Left kidney (tissue), 8 donors: ENCODE measurements at places on chromosomes 1 and 21. TPM values are rescaled to one million over a fixed set of nuclear protein-coding genes. Genes with fewer than 3 reads are reported as not detected.
A peak's percentile ranks its signal among the peaks of the same experiment; 100 is the strongest.

HSPA6 gene
- 0.35 TPM for polyA plus RNA-seq

SYPL2 gene
- 13.4 TPM for polyA plus RNA-seq

VSIG8 gene
- 0.17 TPM for polyA plus RNA-seq

LINGO4 gene
- polyA plus RNA-seq, result not detected

PER3 gene
- polyA plus RNA-seq, result 18.9 TPM

TIE1 gene
- 47.3 TPM for polyA plus RNA-seq

CRP gene
- polyA plus RNA-seq, result not detected

RASAL2 gene
- 22.1 TPM for polyA plus RNA-seq

E2F2 gene
- polyA plus RNA-seq, result 5.9 TPM

DNA sequence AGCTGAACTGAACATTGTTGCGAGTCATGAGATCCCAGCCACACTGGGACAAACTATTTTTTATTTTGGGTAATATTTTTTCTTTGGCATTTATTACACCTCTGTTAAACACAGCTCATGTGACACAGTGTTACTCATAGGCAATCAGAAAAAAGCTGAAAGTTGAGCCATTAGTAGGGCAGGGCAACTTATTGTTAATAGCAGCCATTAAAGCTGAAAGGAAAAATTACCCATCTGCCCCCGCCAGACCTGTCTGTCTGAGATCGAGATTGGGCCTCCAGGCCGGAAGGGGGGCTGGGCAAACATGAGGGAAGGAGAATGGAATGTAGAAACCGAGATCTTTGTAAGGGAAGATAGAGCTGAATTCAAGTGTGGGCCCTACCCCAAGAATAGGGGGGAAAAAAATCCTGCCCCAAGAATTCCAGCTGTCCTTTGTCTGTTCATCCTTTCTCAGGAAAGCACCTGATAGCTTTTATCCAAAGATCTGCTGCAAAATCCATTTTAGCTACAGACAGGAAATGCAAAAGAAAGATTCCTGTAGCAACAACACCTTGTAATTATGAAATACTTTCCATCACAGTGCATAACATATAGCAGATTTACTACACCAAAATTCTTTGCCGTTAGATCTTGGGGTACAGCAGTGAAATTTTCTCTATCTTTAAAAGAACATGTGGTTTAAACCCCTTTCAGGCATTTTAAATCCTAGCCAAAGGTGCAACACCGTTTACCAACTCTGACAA, 212.8 kb downstream of the PBX1 start:
- DNase-seq, result peak; percentile 64

GRCh38 chr1:33155877-33156538, 25.8 kb downstream of the TRIM62 start:
- no peak for DNase-seq

DNA sequence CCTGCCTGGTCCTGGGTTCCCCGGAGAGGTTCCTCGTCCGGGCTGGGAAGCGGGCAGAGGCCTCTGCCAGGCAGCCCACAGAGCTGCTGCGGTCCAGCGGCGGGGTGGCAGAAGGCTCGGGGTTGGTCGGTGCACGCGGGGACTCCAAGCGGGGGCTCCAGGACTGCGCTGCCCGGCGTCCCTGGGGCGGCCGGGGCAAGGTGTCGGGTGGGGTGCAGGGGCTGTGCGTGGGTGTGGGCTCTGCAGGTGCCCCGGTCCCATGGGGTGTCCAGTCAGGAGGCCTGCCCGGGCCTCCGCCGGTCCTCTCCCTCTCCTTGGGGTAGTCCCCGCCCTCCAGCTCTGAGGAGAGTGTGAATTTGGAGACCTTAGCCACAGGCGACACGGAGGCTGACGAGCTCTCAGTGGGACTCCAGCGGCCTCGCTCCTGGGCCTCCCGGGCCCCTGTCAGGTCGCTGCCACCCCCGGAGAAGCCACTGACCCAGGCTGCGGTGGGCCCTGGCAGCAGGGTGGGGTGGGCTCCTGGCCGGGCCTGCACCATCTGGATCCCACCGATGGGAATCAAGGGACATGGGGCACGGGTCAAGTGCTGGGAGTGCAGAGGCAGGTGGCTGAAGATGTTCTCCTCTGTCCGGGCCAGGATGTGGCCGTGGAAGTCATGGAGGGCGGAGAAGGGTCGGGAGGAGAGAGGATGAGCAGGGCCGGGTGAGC, 26.2 kb upstream of the EDN2 start:
- DNase-seq, result no peak

- DNase-seq, result no peak
Measured at GRCh38 chr1:23122796-23123195, 45.9 kb downstream of the LUZP1 start.

- DNase-seq, result no peak
Measured at GRCh38 chr1:212470059-212470458, 37.3 kb downstream of the NENF start.

- no peak for DNase-seq
Measured at GRCh38 chr1:3468236-3469103, 14.0 kb downstream of the ARHGEF16 start.

DNA sequence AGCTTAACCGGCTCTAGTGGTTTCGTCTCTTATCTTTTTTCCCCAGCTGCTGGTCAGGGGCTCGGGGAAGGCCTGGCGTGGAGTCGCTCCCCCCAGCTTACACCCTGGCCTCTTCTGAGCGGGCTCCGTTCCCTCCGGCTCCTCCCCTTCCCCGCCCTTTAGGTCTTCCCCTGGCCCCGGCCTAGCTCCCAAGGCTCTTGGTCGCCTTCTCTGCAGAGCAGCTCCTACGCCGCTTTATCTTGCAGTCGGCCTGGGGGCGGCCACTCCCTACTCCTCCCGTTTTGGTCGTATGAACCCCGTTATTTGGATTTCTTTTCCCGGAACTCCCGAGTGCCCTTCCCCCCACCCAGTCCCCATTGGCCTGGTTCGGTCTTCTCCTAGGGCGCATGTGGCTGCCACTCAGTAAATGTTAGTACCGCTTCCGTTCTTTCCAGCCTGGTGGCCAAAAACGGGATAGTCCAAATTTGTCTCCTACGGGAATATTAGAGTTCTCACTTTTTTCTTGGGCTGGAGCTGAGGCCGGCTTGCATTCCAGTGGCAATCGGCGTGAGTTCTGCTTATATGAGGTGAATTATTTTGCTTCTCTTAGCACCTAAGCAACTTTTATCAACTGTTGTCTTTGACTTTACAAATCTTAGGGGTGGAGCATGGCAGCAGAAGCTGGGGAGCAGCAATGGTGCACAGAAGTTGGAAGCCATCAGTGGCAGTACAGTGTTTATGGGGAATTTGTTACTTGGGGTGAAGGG, 467 bp downstream of the THRAP3 start:
- DNase-seq, result peak; percentile 78

DNA sequence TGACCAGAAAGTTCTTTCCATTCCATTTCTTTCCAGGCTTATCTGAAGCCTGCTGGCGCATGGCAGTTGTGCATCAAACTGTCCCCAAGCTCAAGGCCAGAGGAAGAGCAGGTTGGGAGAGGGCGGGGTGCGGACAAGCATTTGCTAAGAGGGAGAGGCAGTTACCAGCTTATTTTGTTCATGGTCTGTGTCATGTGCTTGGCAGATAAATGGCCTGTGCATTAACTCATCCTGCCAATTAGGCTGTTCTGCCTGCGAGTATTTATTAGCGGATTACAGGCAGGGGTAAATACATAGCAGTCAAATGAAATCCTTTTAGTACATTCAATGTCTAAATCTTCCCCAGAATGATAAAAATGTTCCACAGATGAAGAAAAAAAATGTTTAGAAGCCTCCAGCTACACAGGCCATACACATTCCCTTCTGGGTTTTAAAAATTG, 48.9 kb upstream of the B3GALNT2 start:
- DNase-seq, result no peak

DNA sequence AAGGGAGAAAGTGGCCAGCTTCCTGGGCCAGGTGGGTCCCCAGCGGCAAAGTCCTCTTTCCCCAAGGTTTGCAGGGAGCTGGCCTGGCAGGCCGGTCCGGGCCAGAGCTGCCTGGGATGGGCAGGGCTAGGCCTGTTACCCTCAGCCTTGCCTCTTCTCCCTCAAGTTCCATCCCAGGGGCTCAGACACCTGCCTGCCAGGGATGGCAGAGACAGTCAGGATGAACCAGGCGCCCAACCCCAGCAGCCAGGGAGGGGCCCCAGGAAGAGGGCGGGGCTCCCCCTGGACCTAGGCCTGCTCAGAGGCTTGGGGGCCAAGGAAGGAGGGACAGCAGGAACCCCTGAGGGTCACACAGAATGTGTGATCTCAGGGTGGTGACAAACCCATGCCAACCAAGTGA, 120.6 kb downstream of the CASZ1 start:
- no peak for DNase-seq

DNA sequence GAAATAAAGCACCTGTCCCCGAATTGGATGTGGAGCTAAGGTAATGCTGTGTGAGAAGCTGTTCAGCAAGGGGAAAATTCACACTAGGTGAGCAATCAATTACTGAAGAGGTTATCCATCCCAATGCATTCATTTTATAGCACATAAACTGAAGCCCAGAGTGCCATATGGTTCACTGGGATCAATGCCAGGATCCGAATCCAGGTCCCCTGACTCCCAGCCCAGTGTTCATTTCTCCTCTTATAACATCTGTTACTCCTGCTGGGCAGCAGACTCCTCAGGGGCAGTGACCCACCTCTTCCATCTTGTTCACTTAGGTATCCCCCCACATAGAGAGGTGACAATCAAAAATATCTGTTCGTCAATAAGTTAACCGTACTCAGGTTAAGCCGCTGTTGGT, 13.2 kb upstream of the SEC16B start:
- no peak for DNase-seq

GRCh38 chr1:32274646-32275340, 17.1 kb upstream of the HDAC1 start:
- DNase-seq, result no peak

- no peak for DNase-seq
Measured at GRCh38 chr1:117000142-117000541, 1.4 kb upstream of the CD101 start.

- DNase-seq, result no peak
Measured at GRCh38 chr21:18498431-18498830, 94.8 kb upstream of the TMPRSS15 start.

- DNase-seq, result no peak
Measured at GRCh38 chr1:181369416-181369815, 113.9 kb upstream of the CACNA1E start.

DNA sequence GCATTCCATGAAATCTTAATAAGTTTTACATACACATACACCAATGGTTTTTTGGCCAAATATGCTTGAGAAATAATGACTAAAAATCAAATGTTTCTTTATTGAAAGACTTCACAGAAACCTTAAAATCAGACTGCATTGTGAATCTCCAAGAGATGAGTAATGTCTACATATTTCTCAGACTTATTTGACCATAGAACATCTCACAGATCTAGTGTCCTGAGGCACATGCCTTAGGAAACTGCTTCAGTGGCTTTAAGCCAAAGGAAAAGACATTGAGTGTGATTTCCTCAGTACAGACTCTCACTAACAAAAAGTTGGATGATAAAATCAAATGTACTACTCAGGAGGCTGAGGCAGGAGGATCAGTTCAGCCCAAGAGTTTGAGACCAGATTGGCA, 6.2 kb upstream of the C1orf105 start:
- no peak for DNase-seq

DNA sequence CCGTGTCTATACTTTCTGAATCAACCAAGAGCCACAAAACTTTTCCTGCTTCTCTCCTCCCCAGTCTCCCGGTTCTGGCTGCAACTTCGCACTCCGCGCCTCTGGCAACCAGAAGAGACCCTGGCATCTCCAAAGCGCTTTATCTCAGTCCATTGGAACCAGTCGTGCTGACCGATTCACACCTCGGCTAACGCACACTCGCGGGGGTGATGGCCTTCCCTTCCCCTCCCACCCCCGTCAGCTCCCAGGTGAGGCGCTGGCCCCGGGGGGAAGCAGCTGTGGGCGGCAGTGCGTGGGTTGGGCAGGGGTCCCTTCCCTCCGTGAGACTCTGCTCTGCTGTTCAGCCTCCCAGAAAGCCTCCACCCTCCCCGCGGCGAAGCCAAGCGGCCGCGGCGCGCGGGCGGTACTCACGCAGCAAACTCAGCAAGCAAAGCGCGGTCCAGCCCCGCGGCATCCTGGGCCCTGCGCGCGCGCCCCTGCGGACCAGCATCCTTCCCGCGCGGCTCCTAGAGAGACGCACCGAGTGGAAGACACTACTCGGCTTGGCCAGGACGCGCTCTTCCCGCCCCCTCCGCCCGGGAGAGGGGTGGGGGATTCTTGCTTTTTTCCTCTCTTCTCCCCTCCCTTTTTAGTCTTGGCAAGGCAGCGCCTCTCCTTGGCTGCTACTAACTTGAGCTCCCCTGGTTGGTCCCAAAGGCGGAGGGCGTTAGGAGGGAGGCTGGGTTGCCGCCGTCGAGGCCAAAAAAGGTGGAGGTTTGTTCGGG, at the start of gene CD34:
Gene CD34 (minus strand): TSS at position 535 of the 764 bp plus-strand sequence. CDS start 45 bp downstream, at position 490.
- DNase-seq, result no peak

- DNase-seq, result no peak
Measured at GRCh38 chr1:81873946-81874345, 73.2 kb downstream of the ADGRL2 start.

DNA sequence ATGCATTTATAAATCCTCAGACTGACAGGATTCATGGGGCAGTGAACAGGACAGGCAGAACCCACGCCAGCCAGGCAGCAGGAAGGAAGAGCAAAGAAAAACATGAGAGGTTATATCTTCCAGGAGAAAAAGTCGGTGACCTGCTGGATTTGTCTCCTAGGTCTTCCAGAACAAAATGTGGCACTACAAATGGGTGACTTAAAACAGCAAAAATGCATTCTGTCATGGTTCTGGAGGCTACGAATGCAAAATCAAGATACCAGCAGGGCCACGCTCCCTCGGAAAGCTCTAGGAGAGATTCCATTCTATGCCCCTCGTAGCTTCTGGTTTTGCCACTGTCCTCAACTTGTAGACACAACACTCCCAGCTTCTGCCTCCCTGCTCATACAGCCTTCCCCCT, 63.4 kb downstream of the PSMG1 start:
- DNase-seq, result no peak

GRCh38 chr1:89929467-89930063, 65.3 kb upstream of the ZNF326 start:
- DNase-seq, result no peak

DNA sequence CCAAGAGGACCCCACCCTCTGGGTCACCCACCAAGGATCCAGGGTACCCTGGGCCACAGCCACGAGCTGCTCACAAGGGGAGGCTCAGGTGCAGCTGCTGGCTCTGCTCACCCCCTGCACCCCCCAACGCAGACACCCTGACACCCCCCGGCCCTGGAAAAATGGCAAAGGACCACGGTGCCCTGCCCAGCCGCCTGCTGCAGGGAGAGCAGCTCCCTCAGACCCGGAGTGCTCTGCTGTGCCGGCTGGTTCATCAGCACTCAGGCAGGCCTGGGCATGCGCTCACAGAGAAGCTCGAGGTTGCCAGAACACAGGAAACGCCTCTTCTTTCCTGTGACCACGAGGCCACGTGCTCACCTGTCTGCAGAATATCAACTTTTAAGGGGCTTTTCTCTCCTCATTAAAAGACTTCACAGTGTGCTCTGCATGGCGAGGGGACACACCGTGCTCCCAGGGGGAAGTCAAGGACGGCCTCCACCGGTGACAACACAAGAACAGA, 4.3 kb upstream of the C1QTNF12 start:
- DNase-seq, result no peak

GRCh38 chr1:8816831-8817411, 519 bp downstream of the RERE start:
- DNase-seq, result no peak

- no peak for DNase-seq
Measured at GRCh38 chr1:175364424-175365076, 172.0 kb upstream of the KIAA0040 start.

- DNase-seq, result no peak
Measured at GRCh38 chr1:53001128-53001527, 60.9 kb upstream of the PODN start.
